ENCODE measurements at places on chromosomes 13 and 19.
A peak's percentile ranks its signal among the peaks of the same experiment; 100 is the strongest.

GRCh38 chr19:30729451-30729850 is 357.3 kb downstream of the ZNF536 start:
- DNase-seq = no peak

GRCh38 chr19:10192922-10193321 is 1.8 kb downstream of the DNMT1 start:
- DNase-seq = no peak

DNA sequence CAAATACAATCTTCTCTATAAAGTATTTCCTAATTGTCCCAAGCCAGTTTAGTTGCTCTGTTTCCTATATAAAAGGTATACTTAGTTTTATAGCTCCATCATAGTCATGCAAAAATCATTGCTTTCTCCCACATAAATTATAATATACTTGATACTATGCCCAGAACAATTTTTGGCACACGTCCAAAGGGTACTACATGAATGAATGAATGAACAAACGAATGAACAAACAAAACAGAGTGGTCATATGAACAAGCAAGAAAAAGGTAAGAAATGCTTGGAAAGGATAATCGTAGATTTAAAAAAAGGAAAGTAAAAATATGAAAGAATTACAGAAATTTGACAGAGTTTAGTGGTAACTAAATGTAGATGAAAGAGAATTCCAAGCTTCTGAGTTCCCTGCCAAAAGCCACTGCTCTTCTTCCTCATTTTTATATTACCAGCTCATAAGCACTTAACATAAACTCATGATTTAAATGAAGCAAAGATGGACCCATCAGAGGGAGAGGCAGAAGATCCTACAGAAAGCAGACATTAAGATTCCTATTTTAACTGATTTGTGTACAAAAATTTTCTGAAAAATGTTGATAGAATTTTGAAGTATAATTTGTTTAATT is 123.2 kb downstream of the ENOX1 start:
- no peak for DNase-seq

- DNase-seq = no peak
These were observed 29.5 kb downstream of the UNC13A start for GRCh38 chr19:17658666-17659065.

DNA sequence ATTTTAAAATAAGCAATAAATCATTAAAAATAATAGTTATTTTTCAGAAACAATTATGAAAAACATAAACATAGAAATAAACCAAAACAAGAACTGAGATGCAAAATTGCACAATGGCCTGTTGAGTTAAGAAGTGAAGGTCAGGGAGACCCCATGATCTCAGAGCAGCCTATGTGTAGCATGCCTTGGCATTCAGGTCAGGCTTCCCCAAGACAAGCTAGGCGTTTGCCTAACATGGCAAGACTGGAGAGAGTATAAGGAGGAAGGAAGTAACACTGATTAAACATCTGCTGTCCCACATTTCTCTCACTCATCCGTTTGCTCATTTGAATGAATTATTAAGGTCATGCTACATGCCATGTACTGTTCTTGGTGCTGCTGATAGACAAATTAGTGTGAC is 291.8 kb downstream of the TSHZ3 start:
- no peak for DNase-seq

- DNase-seq = peak; percentile 63
These were observed 4.7 kb upstream of the PRMT1 start for GRCh38 chr19:49672131-49672919.

- no peak for DNase-seq
These were observed 392.9 kb downstream of the PCDH9 start for GRCh38 chr13:66837246-66837645.

Measured in activated CD4-positive, alpha-beta T cell treated with anti-CD3 and anti-CD28 coated beads for 1 hour (primary cell).